Activated naive CD4-positive, alpha-beta T cell treated with anti-CD3 and anti-CD28 coated beads, Interleukin-2, amount 10 ng/mL, durations not matched to agents 7 days and 5 days (primary cell): ENCODE measurements at places on chromosomes 11 and 22.

- H3K4me3 ChIP-seq: peak overlapping the region; percentile 88
- peaks cover 59% of the 10 kb centered on the region for H3K4me1 ChIP-seq
Measured at GRCh38 chr11:65857500-65857852, 504 bp downstream of the CFL1 start.

DNA sequence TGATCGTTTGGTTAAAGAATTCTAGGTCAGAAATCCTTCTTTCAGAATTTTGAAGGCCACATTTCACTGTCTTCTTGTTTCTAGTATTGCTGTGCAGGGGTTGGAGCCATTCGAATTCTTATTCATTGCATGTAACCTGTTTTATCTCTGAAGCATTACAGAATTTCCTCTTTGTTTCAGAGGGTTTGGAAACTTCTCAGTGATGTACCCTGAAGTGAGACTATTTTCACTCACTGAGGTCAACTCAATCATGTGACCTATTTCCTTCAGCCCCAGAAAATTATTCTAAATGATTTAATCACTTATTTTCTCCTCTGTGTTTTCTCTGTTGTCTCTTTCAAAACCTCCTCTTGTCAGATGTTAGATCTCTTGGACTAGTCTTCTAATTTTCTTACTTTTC, 147.8 kb downstream of the ENTHD1 start:
- H3K4me3 ChIP-seq: no peak overlapping the region
- peaks cover 30% of the 10 kb centered on the region for H3K4me1 ChIP-seq
- no peaks in the 10 kb centered on the region for H3K36me3 ChIP-seq
- H3K27me3 ChIP-seq: peaks cover 7% of the 10 kb centered on the region

GRCh38 chr11:2427721-2428321, 16.5 kb downstream of the TRPM5 start:
- H3K36me3 ChIP-seq: no peaks in the 10 kb centered on the region
- H3K27me3 ChIP-seq: no peaks in the 10 kb centered on the region
- H3K27ac ChIP-seq: no peak overlapping the region

DNA sequence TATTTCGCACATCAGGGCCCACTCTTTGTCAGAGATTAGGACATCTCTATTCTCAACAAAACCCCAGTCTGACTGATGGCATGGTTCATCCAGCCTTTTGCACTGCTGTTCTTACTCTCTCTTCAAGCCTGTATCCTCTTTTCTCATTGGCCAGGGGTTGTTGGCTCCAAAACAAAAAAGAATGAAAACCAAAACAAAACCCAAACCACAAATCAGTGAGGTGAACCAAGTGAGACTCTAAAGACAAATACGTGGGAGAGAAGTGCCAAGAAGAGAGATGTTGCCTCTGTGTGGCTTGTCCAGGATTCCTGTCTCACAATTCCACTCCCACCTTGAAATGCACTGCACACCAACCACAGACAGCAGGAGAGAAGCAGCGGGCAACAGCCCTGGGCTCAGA, 278.9 kb upstream of the NARS2 start:
- H3K4me1 ChIP-seq: no peaks in the 10 kb centered on the region
- peaks cover 5% of the 10 kb centered on the region for H3K27me3 ChIP-seq

GRCh38 chr11:45847911-45848316, 639 bp downstream of the CRY2 start:
- peaks cover 47% of the 10 kb centered on the region for H3K4me1 ChIP-seq
- H3K27me3 ChIP-seq: peaks cover 23% of the 10 kb centered on the region
- DNase-seq: peak; percentile 74
- peak overlapping the region; percentile 89 for H3K27ac ChIP-seq
- H3K4me3 ChIP-seq: peak overlapping the region; percentile 80
- H3K36me3 ChIP-seq: peaks cover 11% of the 10 kb centered on the region

DNA sequence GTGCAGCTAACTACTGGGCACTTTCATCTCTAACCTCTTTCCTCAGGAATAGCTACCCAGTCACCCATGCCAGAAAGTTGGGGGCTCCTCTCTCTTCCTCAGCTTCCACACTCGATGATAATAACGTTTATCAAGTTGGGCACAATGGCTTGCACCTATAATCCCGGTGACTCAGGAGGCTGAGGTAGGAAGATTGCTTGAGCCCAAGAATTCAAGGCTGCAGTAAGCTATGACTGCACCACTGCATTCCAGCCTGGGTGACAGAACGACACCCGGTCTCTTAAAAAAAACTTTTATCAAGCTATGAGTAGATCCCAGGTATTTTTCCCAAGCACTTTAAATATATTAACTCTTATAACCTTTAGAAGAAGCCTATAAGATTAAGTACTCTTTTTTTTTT, 2.0 kb downstream of the SF3A1 start:
- H3K27ac ChIP-seq: peak overlapping the region; percentile 6
- H3K4me3 ChIP-seq: peak overlapping the region; percentile 16
- H3K27me3 ChIP-seq: peaks cover 18% of the 10 kb centered on the region
- no peak for DNase-seq
- peaks cover 43% of the 10 kb centered on the region for H3K36me3 ChIP-seq

DNA sequence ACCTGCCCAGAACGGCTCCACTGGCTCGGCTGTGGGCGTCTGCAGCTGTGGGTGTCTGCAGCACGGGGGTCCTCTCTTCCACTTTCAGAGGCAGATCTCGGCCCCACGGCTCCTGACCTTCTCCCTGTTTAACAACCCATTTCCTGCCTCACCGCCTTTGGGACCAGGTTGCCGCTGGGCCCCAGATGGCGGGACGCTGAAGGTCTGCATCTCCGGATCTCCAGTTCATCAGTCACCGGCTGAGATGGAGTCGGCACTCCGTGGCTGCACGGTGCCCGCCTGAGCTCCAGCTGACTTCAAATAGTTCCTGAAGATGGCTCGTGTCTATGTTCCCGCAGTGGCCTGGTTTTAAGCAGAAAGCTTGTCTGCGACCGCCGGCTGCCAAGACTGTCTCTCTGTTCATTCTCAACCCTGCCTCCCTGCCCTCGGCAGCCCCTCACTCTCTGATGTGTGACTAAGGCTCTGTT, 475.9 kb downstream of the BRD1 start:
- H3K4me1 ChIP-seq: no peaks in the 10 kb centered on the region
- no peak overlapping the region for H3K4me3 ChIP-seq
- DNase-seq: no peak
- H3K27me3 ChIP-seq: peaks cover 39% of the 10 kb centered on the region

GRCh38 chr11:67645521-67646461, 4.7 kb downstream of the ACY3 start:
- H3K27me3 ChIP-seq: peaks cover 37% of the 10 kb centered on the region
- peak; percentile 25 for DNase-seq
- H3K4me3 ChIP-seq: no peak overlapping the region
- peaks cover 44% of the 10 kb centered on the region for H3K4me1 ChIP-seq
- peak overlapping the region; percentile 82 for H3K27ac ChIP-seq
